ENCODE measurements at places on chromosomes 11 and 22.

- DNase-seq, result no peak
Measured at GRCh38 chr11:8531312-8531711, 62.7 kb downstream of the STK33 start.

- no peak for DNase-seq
Measured at GRCh38 chr11:3163241-3163981, 1.7 kb downstream of the OSBPL5 start.

DNA sequence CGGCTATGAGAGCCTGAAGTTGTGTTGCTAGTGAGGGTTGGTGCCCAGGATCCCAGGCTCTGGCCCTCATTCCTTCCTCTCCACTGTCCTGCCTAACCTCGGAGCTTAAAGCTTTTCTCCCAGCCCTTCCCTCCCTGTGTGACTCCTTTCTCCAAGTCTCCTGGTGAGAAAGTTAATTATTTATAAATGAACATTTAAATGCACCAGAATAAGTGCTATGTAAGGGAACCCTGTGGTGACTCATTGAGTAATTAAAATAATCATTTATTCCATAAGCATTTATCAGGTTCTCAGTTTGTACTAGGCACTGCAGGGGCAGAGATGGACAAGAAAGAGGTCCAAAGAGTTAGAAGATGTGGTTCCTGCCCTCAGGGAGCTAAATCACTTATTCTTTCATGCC lies 89.1 kb upstream of the ISX start:
- no peak for DNase-seq

DNA sequence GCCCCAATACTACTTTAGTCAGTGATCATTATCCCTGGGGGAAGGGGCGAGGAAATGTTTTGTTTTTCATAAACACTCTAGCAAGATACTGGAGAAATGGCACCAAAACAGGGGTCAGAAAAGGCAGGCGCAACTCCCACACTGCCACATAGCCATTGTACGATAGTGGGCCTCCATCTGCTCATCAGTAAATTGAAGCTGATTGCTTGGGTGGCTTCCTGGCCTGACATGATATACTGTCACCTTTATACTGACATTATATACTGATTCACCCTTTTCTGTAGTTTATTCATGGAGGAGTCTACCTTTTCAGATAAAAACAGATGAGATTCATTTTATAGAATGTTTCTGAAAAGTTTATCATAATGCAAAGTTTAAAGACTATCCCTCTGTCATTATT lies 51.6 kb upstream of the CCDC34 start:
- DNase-seq, result no peak

- no peak for DNase-seq
Measured at GRCh38 chr11:47187723-47188122, 1.5 kb upstream of the PACSIN3 start.

- DNase-seq, result no peak
Measured at GRCh38 chr11:120331301-120331996, 4.8 kb upstream of the ARHGEF12 start.

DNA sequence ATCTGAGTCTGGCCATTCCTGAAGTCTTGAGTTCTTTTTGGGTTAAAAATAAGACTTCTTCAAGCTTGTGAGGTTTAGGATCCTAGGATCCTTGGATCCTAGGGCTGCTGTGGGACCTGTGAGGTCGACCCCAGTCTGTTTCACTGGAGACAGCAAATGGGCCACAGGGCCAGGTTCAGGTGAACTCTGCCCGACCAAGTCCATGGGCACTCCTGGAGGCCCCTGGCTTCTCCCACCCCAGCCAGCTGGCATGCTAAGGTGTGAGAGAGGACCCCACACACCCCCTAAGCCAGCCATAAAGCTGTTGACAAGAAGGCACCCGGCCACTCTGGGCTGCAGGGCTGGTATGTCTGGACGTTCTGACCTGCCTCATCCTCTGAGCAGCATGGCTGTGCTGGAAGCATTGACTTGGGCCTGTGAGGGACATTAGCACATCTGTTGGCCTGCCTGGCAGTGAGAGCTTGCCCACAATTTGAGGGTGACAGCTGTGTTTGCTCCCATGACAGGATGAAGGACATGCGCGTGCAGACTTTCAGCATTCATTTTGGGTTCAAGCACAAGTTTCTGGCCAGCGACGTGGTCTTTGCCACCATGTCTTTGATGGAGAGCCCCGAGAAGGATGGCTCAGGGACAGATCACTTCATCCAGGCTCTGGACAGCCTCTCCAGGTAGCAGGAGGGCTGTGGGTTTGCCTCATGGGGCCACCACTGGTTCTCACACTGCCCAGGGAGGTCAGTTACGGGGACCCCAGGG lies 16.0 kb downstream of the CLDN5 start:
- no peak for DNase-seq

DNA sequence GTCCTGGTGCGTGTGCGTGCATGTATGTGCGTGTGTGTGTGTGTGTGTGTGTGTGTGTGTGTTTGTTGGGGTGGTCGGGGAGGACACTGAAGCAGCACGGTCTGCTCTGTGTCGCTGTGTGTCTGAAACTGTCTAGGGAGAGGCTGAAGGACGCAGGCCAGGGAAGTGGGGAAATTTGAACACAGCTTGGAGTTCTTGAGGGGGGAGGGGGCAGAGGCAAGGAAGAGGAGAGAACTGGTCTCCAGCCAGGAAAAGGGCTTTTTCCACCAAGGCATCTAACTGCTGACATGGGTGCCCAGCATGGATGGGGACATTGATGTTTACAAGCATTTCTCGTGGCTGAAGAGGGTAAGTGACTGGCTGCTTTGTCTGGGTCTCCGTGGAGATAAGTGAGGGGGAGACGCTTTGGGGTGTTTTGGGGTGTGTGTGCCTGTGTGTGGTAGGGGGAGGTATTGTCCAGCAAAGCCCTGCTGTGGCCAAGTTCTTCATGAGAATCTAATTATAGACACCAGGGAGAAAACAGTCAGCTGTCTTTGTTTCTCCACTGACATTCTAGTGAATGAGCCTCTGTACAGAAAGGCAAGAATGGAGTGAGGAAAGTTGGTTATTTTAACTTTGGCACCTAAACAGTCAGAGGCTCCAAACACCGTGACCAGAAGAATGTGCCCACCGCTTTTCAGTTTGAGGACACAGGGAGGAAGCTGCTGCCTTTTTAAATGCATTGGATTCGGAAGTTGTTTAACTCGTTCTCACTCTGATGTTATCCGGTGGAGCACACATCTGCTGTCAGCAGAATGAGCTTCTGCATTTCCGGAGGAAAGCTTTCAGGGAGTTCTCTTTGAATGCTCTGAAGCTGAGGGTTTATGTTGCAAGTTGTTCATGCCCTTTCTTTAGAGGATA lies 63.7 kb downstream of the PPFIBP2 start:
- DNase-seq, result no peak

DNA sequence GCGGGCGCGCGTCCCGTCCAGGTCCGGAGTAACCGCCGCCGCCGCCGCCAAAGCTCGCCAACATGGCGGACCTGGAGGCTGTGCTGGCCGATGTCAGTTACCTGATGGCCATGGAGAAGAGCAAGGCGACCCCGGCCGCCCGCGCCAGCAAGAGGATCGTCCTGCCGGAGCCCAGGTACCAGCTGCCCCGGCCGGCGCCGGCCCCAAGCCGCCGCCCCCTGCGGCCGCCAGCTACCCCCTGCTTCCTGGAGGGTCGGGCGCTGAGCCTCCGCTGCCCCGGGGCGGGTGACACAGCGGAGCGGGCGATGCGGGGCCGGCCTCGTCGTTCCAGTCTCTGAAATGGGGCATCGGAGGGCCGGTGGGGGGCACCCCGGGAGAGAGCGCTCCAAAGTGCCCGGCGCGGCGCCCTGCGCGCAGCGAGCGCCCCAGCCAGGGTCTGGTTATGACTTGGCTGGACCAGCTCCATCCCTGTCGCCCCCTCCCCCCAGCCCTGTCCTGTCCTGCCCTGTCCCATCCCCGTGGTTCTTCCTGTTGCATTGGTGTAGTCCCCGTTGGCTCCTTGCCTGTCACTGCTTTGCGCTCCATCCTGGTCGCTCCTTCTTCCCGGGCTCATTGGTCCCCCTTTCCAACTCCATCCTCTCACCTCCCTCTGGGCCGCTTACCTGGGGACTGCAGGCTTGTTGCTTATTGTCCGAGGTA lies 653 bp downstream of the GRK3 start:
- DNase-seq, result peak; percentile 47

DNA sequence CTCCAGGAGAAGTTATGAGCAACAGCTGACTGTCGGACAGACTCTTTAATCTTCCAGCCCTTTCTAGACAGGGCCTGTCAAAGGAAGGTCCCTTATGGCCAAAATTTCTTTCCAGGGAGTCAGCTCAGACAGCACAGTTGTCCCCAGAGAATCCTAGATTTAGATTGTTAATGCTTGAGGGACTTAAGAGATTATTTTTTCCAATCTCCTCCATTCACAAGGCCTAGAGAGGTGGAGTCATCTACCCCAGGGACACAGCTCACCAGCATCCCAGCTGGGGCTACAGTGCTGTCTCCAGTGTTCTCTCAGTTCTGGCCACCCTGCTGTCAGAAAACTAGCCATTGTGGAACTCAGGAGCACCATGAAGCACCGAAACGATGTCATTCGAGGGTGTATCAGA lies 7.8 kb downstream of the DSCAML1 start:
- no peak for DNase-seq

- no peak for DNase-seq
Measured at GRCh38 chr11:44638032-44638431, 72.6 kb downstream of the CD82 start.

GRCh38 chr22:31271485-31271884 lies 20.8 kb downstream of the PIK3IP1 start:
- DNase-seq, result no peak

- DNase-seq, result no peak
Measured at GRCh38 chr11:9633679-9634078, 30.2 kb upstream of the SWAP70 start.

DNA sequence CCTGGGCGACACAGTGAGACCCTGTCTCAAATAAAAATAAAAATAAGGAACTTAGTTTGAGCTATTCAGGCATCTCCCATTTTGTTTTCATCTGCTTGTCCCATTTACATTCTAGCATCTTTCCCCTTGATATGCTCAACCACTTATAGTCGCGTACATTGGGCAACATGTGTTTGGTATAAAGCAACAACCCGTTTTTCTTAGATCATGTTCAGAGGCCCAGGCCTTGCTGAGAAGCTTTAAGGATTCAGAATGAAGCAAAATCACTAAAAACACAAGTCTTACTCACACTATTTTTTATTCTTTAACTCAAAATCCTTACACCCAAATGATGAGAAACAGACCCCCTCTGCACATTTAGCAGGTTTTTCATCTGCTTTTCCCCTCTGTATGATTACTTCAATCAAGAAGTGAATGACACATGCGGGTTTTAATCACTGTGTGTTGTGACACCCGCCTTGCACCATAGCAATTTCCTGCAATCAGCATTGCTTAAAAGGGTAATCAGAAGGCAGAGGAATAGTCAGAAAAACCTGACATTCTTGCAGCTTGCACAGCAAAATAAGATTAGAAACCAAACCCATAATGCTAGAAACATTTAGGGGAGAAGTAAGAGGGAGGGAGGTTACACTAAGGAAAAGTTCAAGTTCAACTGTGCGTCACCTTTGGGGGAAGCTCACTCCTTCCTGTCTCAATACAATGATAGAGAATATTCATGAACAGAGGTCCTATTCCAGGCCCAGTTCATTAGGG lies 25.9 kb downstream of the ALG9 start:
- no peak for DNase-seq

DNA sequence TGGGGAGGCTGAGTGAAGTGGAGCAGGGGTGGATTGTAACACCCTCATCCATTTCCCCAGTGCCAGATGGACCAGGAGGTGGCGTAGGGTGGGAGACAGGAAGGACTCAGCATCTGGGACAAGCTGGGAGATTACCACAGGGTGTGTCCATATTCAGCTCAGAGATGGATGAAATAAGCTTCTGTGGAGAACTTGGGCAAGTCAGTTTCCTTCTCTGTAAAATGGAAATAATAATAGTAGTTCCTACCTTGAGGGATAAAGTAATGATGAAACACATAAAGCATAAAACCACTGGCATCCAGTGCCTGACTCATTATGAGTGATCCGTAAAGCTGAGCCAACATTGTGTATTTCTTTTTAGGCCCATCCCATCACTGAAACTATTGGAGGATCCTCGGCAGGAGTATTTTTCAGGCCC lies 607 bp upstream of the ROBO4 start:
- DNase-seq, result no peak

All from activated naive CD8-positive, alpha-beta T cell treated with anti-CD3 and anti-CD28 coated beads for 36 hours (primary cell).